ENCODE measurements at places on chromosomes 13 and 19.
A peak's percentile ranks its signal among the peaks of the same experiment; 100 is the strongest.

DNA sequence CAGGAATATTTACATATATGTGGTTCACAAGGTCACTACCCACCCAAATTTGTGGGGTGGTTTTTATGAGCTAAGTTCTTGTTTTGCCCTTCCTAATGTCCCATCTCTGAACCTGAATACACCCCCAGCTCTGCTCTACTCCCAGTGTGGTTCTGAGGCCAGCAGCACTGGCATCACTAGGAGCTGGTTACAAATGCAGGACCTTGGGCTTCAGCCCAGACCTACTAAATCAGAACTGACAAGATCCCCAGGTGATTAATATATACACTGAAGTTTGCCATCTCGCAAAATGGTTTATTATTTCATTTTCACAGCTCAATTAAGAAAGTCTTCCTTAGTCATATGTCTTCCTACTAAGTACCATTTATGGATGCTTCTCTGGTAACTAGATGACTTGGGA, 67.9 kb downstream of the FOXO1 start:
- DNase-seq, result no peak

DNA sequence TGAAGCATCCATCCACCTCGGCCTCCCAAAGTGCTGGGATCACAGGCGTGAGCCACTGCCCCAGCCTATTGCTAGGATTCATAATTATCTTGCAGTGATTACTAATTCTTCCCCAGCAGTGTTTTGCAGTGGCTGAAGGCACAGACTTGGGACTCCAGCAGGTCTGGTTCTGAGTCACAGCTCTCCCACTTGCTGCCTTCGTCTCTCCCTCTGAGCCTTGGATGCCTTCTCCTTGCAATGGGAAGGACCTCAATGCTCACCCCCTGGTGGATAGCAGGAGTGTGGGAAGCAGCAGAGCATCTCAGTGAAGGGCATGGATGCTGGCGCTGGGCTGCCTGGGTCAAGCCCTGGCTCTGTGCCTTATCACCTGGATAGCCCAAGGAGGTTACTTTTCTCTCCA, 37.6 kb upstream of the SHKBP1 start:
- no peak for DNase-seq

DNA sequence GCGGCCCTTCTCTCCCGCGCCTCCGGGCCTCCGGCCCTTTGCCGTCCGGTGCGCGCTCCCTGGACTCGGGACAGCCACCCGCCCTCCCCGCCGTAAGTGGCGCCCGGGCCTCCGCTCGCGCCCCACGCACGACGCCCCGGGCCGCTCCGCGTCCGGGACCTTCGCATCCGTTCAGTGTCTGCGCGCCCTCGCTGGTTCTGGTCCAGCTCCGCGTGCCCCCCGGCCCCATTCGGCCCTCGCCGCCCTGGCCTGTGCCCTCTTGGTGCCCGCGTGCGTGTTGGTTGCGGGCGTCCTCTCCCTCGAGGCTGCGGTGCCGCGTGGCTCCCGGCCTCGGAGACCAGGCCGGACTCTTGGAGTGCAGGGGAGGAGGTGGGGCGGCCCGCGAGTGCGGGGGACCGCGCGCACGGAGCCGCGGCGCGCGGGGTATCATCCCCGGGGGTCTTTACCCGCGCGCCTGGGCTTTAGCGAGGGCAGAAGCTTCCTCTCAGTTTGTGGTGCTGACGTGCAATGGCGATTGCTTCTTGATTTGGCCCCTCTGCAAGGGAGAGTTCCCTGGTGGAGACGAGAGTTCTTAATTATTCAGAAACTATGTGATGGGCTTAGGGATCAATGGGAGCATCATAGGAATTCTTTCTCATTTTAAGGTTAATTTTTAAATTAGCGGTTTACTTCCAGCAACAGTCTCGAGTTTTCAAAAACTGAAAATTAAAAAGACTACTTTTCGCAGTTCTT, 757 bp downstream of the WASF3 start:
- DNase-seq, result peak; percentile 27

GRCh38 chr19:21751384-21751783, 16.0 kb downstream of the ZNF100 start:
- DNase-seq, result no peak

DNA sequence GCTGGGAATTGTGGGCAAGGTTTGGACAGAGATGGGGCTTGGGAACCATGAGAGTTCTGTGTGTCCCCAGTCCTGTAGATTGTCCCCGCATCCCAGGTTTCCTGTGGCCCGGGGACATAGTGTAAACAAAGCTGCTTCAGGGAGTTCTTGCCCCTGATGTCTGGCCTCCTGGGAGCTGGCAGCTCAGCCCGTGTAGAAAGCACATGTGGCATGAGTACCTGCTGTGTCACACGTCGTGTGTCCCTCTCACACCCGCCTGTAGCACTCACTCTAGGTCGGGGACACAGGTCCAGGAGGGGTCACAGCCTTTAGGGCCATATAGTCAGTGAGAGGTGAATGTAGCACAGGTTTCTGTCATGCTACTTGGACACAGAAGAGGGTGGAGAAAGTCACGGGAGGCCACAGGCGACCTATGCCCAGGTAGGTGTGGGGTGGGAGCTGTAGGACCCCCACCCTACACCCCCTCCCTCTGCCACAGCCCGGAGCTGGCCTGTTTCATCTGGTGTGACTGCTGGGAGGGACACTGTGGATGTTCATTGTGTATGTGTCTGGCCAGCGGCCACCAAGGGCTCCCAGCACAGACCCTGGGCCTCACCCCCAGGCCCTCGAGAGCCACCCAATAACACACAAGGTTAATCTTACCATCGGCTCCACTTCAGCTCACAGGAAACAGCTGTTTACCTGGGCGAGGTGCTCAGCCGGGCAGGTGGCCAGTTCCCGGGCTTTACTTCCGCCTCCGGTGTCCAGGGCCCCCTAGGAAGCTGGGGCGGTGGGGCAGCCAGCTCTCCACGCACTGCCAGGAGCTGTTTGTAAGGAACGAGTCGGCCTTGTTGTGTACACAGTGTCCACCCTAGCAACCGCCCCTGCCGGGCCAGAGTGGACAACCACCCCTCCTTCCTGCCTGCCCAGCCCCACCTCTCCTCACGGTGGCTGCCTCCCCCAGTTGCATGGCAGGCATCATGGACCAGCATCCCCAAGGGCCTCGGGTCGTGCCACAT, 49.7 kb downstream of the COMP start:
- no peak for DNase-seq

GRCh38 chr13:113153810-113154748, 4.4 kb upstream of the PROZ start:
- DNase-seq, result peak; percentile 81

GRCh38 chr19:51240866-51241265, 10.0 kb upstream of the SIGLECL1 start:
- DNase-seq, result no peak

GRCh38 chr13:113722921-113723320, 36.1 kb upstream of the TMEM255B start:
- no peak for DNase-seq

DNA sequence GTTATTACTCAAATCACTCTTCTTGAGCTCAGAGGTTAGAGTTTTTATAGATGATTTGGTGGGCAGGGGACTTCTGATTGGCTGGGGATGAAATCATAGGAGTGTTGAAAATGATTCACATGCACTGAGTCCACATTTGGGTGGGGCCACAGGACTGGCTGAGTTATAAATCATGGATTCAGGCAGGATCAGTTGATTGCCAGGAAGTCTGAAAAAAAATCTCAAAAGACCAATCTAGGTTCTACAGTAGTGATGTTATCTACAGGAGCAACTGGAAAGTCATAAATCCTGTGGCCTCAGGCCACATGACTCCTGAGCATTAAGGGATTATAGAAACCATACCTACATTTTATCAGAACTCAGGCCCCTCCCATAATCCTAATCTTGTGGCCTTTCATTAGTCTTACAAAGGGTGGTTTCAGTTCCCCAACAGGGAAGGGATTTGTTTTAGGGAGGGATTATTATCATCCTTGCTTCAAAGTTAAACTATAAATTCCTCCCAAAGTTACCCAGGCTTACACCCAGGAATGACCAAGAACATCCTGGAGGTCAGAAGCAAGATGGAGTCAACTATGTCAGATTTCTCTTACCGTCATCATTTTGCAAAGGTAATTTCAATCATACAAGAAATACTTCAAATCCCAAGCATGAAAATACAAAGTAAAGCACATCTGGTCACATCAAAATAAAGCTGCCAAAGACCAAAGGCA, 5.6 kb upstream of the CCDC70 start:
- no peak for DNase-seq

DNA sequence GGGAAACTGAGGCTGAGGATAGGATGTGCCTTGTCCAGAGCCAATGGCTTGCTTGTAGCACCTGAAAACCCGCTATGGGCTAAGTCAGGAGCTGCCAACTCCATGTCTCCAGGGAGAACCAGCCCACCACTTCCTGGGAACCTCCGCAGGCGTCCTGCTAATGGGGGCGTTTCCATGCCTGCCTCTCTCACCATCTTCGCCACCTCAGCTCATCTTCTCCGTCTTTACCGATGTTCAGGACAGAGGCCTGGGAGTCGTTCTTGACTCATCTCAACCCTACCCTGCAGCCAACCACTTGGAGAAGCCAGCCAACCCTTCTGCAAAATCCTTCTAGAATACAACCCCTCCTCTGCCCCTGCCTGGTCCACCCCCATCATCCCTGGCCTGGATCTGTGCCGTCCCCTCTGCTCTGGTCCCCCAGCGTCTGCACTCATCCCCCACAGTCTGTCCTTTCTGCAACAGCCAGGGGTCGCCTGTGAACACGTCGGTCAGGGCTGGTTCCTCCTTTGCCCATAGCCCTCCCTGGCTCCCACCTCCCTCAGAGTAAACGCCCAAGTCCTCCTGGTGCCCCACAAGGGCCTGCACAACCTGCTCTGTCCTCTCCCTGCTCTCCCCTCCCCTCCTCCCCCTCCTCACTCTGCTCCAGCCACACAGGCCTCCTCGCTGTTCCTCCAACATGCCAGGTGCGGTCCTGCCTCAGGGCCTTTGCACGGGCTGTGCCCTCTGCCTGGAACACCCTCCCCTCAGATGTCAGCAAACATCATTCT, 31.0 kb downstream of the PTPRS start:
- DNase-seq, result no peak

DNA sequence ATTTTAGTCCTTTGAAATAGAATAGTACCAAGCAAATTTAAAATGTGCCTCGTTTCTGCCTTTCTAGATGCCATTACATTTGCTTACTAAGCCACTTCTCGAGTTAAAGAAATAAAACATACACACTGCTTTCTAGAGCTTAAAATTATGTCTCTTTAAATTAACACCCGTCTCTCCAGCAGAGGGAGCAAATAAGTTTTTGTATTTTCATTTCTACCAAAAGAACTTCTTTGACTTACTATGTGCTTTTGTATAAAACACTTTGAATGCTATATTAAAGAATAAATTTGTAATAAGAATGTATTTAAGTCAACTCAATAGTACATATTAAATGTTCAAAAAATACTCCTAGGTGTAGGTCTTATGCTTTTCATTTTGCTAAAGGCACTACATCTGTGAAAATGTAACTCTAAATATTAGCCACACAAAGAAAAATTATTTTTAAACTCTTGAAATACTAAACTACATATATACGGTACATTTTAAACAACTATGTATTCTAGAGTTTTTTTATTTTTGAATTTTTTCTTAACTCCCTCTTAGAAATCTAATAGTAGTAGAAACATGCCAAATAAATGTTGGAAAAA, 269.3 kb upstream of the MIR17HG start:
- DNase-seq, result no peak

GRCh38 chr13:32987462-32987861, 28.8 kb upstream of the KL start:
- DNase-seq, result no peak

GRCh38 chr13:79442221-79442620, 36.2 kb upstream of the RBM26 start:
- no peak for DNase-seq

DNA sequence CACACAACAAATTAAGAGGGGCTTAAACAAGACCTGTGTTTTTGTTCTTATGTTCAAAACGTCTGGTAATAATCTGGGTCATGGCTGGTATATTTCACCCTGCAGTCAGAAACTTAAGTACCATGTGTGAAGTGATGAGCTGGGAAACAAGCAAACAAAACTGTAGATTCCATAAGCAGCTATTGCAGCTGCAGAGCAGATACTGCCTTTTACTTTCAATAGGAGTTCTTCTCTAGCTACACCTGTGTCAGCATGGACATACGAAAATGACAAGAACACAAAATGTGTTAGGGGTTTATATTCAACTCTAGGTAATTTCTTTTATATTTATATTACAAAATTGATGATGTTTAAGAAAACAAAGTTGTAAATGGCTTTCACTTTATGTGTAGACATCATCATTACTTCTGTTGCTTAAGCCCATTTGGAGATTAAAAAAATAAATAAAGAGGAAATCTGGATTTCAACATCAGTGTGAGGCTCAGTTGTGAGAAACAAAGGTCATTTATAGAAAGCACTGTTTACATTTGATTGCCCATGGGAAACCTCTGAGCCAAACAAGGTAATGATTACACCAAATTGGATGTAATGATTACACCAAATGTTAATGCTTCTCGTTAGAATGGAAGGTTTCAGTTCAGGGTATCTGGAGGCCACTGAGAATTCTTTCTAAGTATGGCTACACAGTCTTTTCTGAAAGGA, 451.0 kb upstream of the SLC10A2 start:
- no peak for DNase-seq

GRCh38 chr13:36214163-36214921, at the start of gene SOHLH2:
SOHLH2 (minus strand) TSS chr13:36214556; CDS start chr13:36214526, 30 bp downstream.
- DNase-seq, result no peak

- peak; percentile 43 for DNase-seq
Observed at GRCh38 chr13:109610517-109610916, 175.9 kb downstream of the IRS2 start.

GRCh38 chr19:40143612-40144011, 47.6 kb upstream of the MAP3K10 start:
- peak; percentile 28 for DNase-seq

DNA sequence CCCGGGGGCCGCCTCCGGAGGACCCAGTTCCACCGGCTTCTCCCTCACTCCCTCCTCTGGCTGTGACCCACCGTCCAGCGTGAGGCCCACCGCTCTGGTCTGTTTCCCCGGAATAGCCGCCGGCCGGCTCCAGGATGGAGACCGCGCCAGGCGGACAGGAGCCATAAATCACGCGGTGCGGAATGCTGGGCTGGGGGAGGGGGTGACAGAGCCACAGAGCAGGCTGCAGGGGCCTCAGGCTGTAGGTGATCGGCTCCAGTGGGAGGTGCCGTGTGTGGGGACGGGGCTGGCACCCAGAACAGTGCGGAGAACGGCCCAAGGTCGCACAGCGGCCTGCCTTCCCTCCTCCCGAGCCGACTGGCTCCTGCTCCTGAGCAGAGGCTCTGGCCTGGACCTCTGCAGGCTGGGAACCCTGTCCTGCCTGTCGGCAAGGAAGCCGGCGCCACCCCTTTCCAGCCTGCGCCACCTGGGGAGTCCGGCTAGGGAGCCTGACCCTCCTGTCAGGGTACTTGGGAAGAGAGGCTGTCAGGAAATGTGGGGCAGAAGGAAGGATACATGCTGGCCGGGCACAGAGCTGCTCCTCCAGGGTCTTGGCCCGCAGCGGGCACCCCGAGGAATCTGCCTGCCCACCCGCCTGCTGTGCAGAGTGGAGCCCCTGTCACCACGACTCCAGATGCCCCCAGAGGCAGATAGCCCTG, 8.3 kb downstream of the PIAS4 start:
- DNase-seq, result peak; percentile 43

DNA sequence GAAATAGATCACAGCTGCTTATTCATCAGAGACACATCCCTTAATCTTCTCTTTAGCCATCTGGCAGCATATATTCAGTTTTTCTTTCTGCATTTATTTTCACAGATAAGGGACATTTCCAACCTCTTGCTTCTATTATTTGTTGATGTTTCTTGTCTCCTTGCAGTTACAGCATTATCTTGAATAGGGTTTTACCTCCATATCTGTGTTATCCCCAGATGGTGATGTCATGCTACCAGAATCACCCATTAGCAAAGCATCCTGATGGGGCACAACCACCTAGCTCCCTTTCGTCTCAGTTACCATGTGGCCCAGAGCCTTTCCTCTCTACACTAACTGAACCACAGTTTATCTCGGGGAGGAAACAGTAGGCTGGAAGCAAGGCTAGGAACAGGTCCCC, 483.9 kb downstream of the FOXO1 start:
- no peak for DNase-seq
